IMR-90 (cell line): ENCODE measurements at places on chromosomes 13 and 19. TPM values are rescaled to one million over a fixed set of nuclear protein-coding genes. Genes with fewer than 3 reads are reported as not detected.
A peak's percentile ranks its signal among the peaks of the same experiment; 100 is the strongest.

- no peak for DNase-seq
Measured at GRCh38 chr13:51035978-51036377, 75.1 kb downstream of the C13orf42 start.

DNA sequence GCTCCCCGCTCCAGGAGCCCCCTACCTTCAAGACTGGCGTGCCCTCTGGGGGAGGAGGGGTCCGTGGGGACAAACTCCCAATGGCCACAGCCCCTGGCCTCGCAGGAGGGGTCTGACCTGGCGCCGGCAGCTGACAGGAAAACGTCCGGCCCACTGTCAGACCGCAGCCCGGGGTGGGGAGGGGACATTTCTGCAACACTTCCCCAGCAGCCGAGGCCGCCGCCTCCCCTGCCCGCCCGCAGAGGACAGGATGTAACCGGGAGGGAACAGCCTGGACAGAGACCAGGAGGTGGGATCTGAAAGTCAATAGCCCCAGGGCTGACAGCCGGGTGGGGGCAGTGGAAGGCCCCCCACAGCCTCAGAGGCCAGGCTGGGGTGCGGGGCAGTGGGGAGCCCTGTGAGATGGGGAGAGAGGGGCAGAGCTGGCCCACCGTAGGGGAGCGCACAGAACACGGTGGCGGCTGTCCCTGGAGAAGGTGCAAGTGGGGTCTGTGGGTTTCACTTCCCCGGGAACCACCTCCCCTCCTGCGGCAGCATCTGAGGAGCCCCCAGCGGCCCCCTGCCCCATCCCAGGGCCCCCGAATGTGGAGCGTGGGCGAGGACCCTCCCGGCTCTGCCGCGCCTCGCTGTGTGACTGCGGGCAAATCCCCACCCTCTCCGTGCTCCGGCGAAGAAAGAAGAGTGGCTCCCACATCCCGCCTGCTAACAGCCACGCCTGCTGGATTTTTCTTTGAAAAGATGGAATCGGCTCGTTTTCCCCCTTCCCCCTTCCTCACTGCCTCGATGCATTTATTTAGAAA lies at the start of gene PEAK3:
Gene PEAK3 (minus strand): TSS at position 114 of the 800 bp plus-strand sequence. CDS start 1,244 bp downstream, outside the sequence.
- peak; percentile 24 for DNase-seq

DNA sequence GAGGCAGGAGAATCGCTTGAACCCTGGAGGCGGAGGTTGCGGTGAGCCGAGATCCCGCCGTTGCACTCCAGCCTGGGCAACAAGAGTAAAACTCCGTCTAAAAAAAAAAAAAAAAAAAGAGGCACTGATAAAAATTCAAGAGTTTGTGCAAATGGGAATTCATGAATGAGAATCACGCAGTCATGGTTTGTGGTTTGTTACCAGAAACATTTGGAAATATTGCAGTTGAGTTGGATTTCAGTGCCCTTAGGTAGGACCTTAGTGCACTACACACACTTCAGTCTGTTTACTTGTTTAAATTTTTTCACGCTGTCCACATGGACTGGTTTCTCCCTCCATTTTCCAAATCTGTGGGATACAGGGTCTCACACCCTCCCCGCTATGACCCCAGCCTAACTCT lies 28.4 kb downstream of the ZNF844 start:
- peak; percentile 11 for DNase-seq

GRCh38 chr19:16591803-16592556 lies 19.8 kb upstream of the SLC35E1 start:
- peak; percentile 25 for DNase-seq

DNA sequence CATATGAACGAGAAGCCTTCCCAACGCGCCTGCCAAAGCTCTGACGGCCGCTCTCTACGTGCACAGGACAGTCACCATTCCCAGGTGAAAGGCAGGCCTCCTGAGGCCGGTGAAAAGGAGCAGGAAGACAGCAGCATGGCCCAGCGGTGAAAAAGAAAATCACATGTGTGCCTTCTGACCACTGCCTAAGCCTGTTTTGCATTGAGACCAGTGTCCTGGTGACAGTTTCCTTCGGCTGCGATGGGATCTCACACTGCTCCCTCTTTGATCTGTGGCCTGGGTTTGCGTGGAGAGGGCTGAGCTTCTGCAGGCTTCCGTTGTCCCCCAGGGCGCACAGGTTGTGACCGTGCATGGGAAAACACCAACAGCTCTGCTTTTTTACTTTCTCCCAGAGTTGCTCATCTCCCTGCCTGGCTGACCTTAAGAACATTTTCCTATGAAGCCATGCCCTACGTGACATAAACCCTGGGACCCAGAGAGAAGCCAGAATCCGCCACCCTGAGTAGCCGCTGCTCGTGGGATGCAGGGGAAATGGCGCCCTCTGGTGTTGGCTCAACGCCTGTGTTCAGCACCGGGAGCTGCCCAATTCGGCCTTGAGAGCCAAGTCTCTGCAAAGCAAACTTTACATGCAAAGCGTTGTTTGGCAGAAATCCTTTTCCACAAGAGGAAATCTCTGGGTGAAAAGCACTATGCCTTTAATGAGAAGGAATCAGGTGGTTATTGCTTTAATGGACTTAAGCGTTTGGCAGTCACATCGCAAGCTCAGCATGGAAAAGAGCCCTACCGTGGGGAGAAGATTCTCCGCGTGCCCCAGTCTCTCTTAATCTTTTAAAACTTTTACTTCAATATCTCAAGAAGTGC lies 112.2 kb upstream of the GPR12 start:
- peak; percentile 31 for DNase-seq

Gene FAM124A
- not detected in 2 replicates for total RNA-seq

GRCh38 chr19:35106291-35106583 lies 9.4 kb upstream of the FXYD3 start:
- no peak for DNase-seq

- no peak for DNase-seq
Measured at GRCh38 chr19:13002166-13002898, 7.1 kb downstream of the NFIX start.

Gene ZNF45
- 15.0 and 18.1 TPM in 2 replicates for total RNA-seq

Gene FFAR3
- not detected in 2 replicates for total RNA-seq

- DNase-seq: no peak
Measured at GRCh38 chr13:48504606-48505005, 28.3 kb downstream of the RCBTB2 start.

DNA sequence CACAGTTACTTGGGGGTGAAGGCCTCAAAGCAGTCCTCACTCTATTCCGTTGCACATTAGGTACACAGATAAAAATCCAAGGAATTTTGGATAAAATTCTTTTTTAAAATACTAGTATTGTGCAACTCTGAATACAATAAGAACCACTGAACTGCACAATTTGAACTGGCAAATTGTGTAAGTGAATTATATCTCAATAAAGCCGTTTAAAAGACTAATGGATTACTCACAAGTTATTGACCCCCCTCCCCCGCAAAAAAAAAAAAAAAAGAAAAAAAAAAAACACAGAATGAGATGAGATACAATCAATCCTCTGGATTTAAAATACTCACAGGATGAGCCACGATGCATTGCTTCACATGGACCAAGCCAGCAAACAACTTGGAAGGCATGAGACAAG lies 86.4 kb downstream of the CRYL1 start:
- DNase-seq: no peak
